Keratinocyte (primary cell): ENCODE measurements at places on chromosomes 3 and 15.

GRCh38 chr15:58501636-58502188 lies 69.9 kb downstream of the LIPC start:
- no peak for DNase-seq

DNA sequence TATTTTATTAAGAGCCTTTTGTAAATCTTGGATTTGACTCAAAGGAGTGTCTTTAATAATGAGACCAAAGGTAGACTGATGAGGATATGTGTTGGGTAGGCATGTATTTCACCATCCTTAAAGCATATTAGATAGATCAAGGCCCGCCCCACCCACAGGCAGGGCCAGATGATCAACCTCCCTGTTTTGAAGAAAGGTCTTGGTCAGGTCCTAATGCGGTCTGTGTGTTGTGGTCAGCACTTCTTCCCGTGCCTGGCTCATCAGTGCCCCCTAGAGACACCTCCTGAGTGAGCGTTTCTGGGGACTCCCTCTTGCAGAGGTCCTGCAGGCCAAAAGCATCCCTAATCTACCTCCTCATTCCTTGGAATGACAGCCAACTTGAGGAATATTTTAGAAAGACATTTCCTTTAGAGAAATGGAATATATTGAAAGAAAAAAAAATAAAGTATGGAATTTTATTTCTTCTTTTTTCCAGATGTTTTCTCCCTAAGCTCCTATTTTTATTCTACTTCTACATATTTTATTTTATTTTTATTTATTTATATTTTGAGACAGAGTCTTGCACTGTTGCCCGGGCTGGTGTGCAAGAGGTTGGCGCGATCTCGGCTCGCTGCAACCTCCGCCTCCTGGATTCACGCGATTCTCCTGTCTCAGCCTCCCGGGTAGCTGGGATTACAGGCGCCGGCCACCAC lies 6.0 kb downstream of the TM4SF4 start:
- peak; percentile 60 for DNase-seq

DNA sequence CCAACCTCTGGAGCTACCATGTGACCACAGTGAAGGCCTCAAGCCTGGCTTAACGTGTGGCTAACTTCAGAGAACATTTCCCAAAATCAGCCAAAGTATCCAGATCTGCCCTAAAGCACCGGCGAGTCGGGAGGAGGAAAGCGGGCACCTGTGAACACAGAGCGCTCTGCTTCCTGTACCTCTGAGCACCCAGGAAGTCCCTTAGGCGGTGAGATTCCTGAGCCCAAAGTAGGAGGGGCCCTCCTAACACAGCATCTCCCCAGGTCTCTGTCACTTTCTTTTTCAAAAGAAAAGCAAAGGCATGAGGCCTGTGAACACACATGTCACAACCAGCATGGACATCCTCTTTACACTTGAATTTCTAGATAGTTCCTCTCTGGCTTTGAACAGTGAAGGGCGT lies 944 bp upstream of the EIF4E3 start:
- DNase-seq: no peak

GRCh38 chr3:13217736-13218540 lies 144.7 kb upstream of the IQSEC1 start:
- DNase-seq: peak; percentile 81

- no peak for DNase-seq
Observed at GRCh38 chr3:43473244-43473643, 148.6 kb downstream of the ANO10 start.
